ENCODE measurements at places on chromosomes 1 and 21.

DNA sequence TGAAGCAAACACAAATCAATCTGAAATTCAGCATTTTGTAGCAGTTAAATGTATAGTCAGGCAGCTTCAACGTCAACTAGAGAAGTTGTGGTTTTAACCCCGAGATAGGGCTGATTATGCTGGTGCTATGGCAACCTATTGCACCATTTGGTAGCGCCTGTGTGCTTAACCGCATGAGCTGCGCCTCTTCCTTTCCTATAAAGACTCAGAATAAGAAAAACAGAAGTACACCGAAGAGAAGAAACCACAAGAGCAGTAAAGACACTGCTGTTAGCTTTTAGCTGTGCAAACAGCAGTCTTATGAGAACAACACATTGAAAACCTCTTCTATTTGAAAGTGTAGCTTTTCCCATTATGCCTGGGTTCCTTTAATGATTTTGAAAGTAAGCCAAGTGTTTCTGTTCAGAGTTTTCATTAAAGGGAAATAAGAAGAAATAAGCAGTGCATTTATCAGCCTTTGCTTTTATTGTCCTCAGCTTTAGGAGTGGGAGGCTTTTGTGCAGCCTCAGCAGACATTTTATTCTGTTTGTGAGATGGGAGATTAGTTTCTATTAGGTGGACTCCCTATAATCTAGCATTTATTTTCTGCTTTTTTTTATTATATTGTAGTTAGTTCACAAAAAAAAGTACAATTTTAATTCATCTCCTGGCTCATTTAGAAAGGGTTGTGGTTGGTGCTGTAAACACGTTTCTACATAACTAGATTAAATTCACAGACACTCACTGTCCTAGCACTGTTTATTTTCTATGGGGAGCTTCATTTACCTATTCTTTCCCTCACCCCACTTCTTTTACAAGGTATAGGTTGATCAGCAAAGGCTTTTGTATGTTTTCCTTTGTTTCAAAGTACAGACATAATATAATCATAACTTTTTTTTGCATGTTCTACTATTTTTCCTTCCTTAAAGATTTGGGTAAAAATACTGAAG lies 43.3 kb downstream of the PTPRC start:
- DNase-seq, result no peak

- DNase-seq, result peak; percentile 66
Measured at GRCh38 chr1:44609412-44609767, 64.9 kb downstream of the TMEM53 start.

DNA sequence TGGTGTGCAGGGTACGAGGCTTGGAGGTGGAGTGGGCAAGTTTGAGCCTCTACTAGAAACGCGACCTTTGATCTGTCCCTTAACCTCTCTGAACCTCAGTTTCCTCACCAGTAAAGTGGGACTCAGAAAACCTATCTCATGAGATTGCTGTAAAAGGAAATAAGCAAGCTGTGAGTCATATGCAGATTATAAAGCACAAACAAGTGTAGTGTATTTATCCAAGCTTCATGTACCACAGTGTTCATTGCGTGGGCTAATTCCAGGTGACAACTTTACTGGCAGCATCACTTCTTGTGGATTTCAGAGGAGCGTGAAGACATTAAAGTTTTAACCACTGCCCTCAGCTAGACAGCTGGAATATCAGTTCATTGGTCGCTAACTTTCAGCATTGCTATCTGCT lies 44.4 kb downstream of the ZNF697 start:
- DNase-seq, result no peak

DNA sequence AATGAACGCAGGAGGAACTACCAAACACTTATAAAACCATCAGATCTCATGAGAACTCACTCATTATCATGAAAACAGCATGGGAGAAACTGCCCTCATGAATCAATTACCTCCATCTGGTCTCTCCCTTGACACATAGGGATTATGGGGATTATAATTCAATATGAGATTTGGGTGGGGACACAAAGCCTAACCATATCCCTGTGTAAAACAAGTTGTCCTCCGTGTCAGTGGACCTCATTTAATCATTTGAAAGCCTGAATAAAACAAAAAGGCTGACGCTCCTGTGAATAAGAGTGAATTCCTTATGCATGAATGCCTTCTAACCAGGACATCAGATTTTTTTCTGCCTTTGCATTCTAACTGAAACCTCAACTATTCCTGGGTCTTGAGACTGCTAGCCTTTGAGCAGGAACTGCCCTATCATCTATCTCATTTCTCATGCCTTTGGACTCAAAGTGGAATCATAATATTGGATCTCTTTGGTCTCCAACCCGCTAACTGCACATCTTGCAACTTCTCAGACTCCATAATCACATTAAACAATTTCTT lies 648.8 kb downstream of the ADGRL2 start:
- no peak for DNase-seq

- DNase-seq, result no peak
Measured at GRCh38 chr21:45196620-45197019, 91.1 kb downstream of the POFUT2 start.

DNA sequence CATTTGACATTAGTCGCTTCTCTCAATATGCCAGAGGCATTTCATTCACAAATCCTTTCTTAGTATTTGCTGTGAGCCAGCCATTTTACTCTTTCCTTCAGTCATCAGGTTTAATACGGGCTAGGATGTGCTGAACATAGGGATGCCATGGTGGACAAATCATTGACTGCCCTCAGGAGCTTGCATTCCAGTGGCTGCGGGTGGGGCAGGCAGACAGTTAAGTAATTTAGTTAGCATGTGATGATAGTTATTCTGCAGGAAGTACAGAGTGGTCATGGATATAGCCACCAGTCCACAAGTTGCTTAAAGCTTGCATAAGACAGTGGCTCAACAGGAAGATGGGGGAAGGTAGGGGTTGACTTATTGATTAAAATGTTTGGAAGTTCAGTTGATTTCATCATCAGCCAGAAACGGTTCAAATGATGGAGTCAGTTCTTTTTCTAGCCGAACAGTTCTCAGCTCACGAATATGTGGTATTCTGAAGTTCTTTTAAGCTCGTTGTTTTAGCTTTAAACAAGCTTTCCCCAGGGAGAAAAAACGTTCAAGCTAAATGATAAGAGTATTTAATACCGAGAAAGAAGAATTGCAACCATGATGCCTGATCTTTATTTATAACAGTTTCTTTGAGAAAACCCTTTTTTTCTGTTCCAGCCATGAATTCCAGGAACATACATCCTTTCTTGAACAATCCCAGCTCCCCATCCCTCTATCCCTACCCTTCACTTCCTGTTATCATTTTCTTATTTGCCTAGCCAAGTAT lies 1.4 kb downstream of the SLC22A15 start:
- DNase-seq, result no peak

Data from NT2/D1 (cell line).